Psoas muscle (tissue), 8 donors: ENCODE measurements at places on chromosomes 4 and X.

- DNase-seq: no peak
Observed at GRCh38 chrX:124190440-124190839, 142.0 kb upstream of the TEX13D start.

- DNase-seq: no peak
Observed at GRCh38 chr4:180434131-180434895, 1808.9 kb upstream of the TENM3 start.

DNA sequence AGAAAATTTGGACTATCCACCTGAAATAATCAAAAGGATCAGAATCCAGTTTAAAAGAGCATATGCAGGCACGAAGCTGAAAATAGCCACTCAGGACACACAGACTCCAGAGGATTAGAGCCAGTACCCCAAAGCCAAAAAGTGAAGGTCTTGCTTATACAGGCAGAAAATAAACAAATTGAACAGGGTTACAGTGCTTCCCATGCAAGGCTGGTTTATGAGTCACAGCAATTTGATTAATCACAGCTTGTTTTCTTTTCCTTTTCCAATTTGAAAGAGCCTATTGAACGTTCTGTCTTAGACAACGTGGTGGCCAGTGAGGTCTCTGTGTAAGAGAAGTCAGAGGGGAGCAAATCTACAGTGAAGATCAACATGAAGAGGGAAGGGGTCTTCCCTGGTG is 10.2 kb downstream of the HGFAC start:
- no peak for DNase-seq

GRCh38 chr4:86442881-86443280 is 83.0 kb upstream of the MAPK10 start:
- DNase-seq: no peak

- no peak for DNase-seq
Observed at GRCh38 chr4:163161536-163162205, 5.0 kb downstream of the NAF1 start.

GRCh38 chr4:184279496-184280061 is 61.9 kb upstream of the ENPP6 start:
- DNase-seq: no peak

DNA sequence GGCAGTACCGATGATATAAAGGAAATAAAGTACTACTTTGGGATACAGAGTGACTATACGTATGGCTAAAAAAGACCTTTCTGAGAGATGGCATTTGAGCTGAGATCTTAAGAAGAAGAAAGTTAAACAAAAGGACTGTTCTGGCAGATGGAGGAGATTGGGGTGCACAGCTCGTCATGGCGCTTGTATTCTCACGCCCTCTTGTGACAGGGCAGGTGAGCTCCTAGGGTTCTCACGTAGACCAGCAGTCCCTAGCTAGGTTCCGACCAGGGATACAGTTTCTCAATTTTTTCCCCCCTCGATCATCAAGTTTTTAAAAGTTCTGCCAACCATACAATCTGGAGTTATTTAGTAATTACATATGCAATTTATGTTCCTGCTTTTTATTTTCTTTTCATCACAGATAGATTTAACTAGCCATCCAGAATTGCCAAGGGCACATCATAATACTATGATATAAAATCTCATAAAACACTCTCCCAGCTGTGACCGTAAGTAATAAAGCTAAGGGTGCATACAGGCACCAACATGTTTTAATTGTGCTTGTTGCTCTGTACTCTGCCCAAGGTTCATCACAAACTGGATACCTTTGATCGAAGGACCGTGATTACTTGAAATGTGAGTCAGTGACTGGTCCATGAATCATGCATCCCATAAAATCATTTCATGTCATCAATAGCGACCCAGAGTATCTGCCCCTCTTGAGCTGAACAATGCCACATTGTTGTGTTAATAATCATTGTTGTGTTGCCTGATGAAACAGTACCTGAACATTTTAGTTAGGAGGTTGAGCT is 69.4 kb upstream of the ZNF518B start:
- DNase-seq: no peak

DNA sequence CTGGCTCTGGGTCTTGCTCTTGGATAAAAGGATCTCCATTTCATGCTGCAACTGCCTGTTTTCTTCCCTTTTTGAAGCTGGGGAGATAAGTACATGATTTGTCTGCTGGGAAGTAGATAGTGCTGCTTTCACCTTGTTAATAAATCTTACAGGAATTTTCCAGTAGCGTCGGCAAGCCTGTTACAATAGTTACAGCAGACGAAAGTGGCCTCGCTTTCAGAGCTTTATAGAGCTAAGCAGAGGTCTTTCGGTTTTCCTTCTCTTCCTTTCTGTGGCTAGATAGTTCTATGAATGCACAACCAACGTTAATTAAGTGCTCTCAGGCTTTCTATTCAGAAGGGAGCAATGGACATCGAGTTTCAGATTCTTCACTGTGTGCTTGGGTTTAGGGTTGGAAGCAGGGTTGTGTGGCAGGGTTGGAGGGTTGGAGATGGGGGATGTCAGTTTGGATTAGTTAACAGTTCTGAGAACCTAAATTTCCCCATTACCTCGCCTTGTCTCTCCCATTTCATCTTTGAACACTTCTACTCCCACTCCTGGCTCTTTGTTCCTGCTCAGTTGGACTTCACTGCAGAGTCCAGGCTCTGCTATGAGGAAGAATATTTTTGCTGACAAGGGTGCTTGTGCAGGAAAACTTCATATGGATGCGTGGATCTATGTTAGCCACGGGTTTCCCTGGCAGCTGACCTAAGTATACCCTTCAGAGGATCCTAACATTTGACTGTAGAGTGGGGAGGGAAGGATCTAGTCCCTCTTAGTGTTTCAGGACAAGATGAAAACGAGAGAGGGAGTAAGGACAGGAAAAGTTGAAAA is 237.9 kb downstream of the ARHGAP10 start:
- DNase-seq: no peak

- DNase-seq: no peak
Observed at GRCh38 chrX:22035236-22035635, 3.1 kb downstream of the PHEX start.

GRCh38 chr4:87018753-87019152 is 83.9 kb downstream of the AFF1 start:
- no peak for DNase-seq

- no peak for DNase-seq
Observed at GRCh38 chr4:73127839-73128453, 58.4 kb upstream of the COX18 start.

- DNase-seq: no peak
Observed at GRCh38 chr4:61201561-61201960, 1.4 kb downstream of the ADGRL3 start.

- no peak for DNase-seq
Observed at GRCh38 chr4:174398728-174399127, 115.0 kb downstream of the CEP44 start.

- no peak for DNase-seq
Observed at GRCh38 chr4:139337612-139338011, 35.3 kb upstream of the NDUFC1 start.

DNA sequence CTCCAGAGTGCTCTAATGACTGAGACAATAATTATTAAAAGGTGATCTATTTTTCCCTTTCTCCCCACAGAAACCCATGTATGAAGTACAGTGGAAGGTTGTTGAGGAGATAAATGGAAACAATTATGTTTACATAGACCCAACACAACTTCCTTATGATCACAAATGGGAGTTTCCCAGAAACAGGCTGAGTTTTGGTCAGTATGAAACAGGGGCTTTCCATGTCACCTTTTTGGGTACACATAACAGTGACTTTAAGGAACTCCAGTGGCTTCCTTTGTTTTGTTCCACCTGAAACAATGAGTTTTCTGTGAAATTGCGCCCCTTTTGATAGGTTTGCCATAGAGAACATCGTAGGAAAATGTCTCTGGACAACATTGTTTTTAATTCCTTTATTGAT is 69.6 kb downstream of the KIT start:
- DNase-seq: no peak

GRCh38 chrX:65587616-65588526 is 53.3 kb upstream of the LAS1L start:
- DNase-seq: peak; percentile 82

DNA sequence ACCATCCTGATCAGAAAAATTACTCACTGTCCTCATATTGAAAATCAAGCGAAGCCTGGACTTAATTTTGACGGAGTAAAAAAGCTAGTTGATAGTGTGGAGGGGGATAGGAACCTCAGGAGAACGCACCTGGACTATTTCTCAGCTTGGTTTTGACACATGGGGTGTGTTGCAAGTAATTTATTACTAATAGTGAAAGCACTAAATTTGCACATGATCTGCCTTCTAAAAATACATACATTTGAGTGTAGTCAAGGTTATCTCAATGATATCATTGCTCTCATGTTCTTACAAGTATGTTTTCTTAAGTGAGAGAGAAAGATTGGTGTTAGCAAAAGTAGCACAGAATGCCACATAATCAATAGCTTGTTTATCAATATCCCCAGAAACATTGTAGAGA is 29.5 kb downstream of the LRIT3 start:
- DNase-seq: no peak

DNA sequence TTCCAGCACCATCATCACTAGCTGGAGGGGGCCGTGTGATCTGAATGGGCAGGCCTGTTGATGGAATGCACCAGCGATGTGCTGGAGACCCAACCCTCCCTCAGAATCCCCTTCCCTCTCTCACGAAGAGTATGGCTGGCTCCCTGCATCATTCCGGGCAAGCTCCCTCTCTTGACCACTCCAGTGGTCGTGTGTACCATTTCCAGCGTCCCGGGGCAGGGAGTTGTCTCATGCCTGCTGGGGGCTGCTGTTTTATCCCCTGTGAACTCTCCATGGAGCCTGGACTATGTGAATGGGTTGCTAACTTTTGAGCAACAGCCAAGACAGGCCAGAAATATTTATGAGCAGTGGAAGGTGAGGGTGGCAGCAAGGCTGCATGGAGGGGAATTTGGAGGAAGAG is 8.1 kb downstream of the CSAG1 start:
- no peak for DNase-seq

GRCh38 chr4:2066571-2067445 is 7.7 kb downstream of the NAT8L start:
- no peak for DNase-seq

DNA sequence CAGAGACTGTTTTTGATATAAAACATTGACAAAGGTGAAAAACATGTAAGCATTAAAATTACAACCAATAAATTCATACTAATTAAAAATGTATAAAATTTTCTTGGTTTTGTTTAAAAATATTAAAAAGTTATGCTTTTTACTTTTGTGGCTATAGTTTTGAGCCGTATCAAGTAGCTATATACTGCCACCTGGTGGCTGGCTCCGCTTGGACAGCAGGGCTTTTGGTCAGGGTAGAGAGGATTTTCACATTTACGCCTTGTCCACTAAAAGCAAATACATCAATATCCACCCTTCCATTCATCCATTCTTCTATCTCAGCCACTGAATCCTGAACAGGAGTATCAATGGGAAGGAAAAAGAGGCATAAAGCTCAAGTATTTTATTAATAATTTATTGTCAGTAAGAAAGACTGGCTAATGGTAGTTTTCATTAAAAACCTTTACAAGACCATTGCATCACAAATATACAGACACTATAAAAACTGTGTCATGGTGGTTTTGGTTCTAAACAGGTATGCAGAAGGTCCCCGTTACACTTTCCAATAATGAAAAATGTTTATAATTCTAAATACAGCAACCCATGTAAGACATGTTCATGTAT is 32.1 kb upstream of the MTNR1A start:
- peak; percentile 75 for DNase-seq

DNA sequence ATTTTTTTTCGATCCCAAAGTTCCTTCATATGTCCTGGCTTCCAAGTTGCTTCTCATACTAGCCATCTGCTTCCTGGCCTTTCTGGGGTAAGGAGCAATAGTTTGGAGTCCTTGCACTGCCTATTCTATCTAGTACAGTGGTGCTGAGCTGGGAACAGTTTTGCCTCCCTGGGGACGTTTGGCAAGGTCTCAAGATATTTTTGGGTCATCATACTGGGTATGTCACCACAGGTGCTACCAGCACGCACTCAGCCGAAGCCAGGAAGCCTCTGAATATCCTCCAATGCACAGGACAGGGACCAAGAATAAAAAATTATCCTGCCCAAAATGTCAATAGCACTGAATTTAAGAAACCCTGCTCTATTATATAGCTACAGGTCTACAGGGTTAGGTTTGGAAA is 35.4 kb upstream of the TMSB15B start:
- DNase-seq: no peak

DNA sequence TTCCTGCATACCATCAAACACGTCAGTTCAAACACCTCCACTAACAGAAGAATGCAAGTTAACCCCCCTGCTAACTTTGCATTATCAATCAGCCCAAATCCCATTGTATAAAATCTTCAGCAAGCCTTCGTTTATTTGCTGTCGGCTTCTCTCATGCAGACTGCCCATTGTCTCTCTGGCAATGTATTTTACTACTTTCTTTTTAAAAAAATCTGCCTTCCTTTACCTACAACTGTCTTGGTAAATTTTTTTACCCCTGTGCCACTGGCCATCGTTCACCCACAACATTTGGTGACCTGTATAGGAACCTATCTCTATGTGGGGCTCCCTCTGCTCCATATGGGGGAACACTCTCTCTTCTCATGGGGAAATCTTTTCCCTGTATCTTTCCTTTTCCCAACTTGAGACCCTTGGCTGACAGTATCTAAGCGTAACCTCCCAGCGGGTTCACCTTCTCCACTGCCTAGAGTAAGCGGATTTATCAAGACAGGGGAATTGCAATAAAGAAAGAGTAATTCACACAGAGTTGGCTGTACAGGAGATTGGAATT is 244.6 kb downstream of the CPXCR1 start:
- no peak for DNase-seq

GRCh38 chrX:16873106-16873505 is 2.9 kb upstream of the RBBP7 start:
- no peak for DNase-seq

DNA sequence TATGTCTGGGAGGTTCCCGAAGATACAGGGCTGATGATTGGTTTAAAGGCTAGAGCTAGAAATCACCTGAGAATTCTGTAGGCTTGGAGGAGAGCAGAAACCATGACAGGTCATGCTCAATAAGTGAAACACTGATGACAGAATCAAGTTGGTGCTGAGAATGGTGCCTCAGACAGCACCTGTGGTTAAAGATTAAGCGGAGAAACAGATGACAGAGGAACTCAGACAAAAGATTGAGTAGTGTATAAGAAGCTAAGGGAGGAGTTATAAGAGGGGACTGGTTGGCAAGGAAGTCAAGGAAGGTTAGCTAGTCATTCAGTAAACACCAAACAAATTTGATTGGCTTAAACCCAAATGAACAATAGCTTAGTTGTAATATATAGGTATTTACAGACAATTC is 385.4 kb upstream of the CNKSR2 start:
- no peak for DNase-seq

DNA sequence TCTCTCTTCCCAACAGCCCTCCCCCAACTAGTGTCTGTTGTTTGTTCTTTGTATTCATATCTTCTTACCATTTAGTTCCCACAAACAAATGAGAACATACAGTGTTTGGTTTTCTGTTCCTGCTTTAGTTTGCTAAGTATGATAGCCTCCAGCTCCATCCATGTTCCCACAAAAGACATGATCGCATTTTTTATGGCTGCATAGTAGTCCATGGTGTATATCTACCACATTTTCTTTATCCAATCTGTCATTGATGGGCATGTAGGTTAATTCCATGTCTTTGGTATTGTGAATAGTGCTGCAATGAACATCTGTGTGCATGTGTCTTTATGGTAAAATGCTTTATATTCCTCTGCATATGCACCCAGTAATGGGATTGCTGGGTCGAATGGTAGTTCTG is 283.9 kb upstream of the FGF13 start:
- DNase-seq: no peak
